ENCODE measurements at places on chromosomes 1 and 21. TPM values are rescaled to one million over a fixed set of nuclear protein-coding genes. Genes with fewer than 3 reads are reported as not detected.

DNA sequence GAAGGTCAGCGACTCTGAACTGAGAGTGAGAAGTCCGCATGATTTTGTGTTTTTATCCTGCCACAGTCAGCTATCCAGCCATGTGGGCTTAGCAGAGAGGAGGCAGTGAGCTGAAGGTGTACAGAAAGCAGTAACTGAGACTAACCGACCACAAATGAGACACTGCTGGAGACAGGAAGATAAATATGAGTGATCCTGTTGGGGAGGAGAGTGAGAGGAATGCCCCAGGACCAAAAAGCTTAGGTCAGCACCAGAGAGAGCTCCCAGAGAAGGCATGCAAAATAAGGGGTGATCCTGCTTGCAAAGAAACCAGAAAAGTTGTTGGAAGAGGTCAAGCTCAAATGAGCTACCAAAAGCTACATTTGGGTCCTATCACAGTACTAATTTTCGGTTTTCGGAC is 63.7 kb downstream of the HLCS start:
- no peak for DNase-seq

GRCh38 chr1:46575300-46575699 is 23.9 kb upstream of the KNCN start:
- no peak for DNase-seq

- no peak for DNase-seq
Observed at GRCh38 chr1:156140879-156141707, 12.3 kb upstream of the SEMA4A start.

GRCh38 chr1:110258734-110259133 is 48.6 kb downstream of the KCNC4 start:
- no peak for DNase-seq

GRCh38 chr1:200354243-200354642 is 55.6 kb downstream of the ZNF281 start:
- no peak for DNase-seq

DNA sequence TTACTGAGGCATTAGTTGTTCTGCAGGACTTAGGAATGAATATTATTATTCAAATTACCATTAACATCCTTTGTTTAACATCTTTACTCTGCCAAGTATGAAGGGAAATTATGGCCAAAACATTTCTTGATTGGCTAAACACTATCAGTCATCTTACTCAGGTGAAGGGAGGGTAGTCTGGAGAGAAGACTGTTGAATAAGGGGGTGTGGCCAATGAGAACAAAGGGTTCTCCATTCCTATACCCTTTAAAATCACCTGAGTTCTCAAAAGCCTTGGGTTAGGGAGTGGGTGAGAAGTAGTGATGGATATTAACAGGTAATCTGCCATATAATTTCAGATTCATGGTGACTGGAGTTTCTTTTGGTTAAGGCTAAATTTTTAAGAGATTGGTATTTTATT is 19.3 kb downstream of the CRYZL1 start:
- DNase-seq = no peak

Gene PTGER3
- total RNA-seq = 158 TPM

Measured in natural killer cell treated with Interleukin-12 subunit alpha and Interleukin-12 subunit beta and Interleukin-15 and Interleukin-18, amount 100 ng/mL, for 72 hours (primary cell).